DMS153 (cell line): ENCODE measurements at places on chromosomes 3 and 15.

DNA sequence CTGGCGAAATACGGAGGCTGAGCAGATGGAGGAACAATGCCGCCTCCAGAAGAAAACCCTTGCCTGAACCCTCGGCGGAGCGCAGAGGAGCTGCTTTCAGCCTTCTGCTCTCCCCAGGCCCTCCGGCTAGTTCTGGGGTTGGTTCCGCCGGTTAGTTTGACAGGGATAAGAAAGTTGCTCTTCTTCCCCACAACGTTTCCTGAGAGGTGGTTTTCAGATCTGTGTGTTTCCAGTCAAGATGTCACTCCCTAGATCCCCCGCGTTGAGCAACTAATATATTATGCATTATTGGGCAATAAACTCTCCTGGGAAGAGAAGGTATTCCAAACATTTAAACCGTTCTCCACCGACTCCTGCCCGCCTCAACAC is 551 bp downstream of the NLGN1 start:
- DNase-seq, result no peak

DNA sequence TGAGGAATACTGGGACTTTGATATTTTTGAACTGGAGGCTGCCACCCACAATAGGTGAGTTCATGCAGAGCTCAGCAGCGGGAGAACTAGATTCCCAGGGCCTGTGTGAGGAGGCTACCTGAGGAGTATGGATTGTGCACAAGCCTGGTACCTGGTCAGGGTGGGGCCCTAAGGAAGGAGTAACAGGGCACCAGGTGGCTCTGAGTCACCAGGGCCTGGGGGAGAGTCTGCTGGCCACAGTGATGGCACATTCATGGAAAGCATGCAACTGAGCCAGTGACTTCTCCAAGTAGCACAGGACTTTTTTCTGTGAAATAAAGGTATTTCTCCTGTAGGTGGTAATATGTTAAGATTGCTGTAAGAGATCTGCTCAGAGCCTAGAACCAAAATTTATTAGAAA is 134.4 kb downstream of the PDE8A start:
- DNase-seq, result no peak

- no peak for DNase-seq
Measured at GRCh38 chr15:87569581-87569980, 687.0 kb downstream of the NTRK3 start.

GRCh38 chr15:83112233-83112955 is 4.9 kb downstream of the TM6SF1 start:
- no peak for DNase-seq

- no peak for DNase-seq
Measured at GRCh38 chr3:114887806-114888205, 259.3 kb downstream of the ZBTB20 start.

DNA sequence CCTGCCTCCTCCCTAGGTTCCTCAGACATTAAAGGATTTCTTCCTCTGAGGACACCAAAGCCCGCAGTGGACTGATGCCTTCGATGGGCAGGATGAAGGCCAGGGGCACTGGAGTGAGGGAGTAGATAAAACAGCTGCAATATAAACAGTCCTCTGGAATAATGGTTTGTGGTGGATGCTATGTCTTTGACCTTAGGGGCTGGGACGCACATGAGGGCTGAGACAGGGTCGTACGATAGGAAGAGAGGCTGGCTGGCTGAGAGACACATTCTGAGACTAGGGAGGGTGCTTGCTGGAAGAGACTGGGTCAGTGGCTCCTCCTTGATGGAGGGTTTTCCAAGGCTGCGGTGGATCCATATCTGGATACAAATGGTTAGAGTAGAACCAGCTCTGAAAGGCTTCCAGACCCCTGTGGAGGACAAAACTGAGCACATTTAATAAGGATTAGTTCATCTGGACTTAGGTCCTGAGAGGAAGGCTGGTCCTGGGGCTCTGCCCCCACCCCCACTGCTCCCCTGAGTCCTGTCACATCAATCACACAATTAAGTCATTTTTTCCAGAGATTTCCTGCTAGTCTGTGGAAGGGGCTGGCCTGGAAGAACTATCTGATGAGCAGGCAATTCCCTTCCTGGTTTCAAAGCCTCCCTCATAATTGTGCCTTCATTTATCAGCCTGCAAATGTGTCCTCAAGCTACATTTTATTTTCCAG is 15.8 kb downstream of the TBC1D21 start:
- DNase-seq, result no peak

- no peak for DNase-seq
Measured at GRCh38 chr15:60788692-60789103, 309.8 kb upstream of the ICE2 start.

- no peak for DNase-seq
Measured at GRCh38 chr3:9077029-9077428, 113.8 kb upstream of the RAD18 start.

- no peak for DNase-seq
Measured at GRCh38 chr3:51675201-51675611, 4.2 kb downstream of the TEX264 start.

GRCh38 chr3:127363891-127364290 is 76.0 kb upstream of the PRR20G start:
- no peak for DNase-seq

- no peak for DNase-seq
Measured at GRCh38 chr3:39378088-39378487, 5.1 kb upstream of the SLC25A38 start.

- DNase-seq, result no peak
Measured at GRCh38 chr3:8348076-8348475, 153.5 kb upstream of the LMCD1 start.

- DNase-seq, result peak; percentile 32
Measured at GRCh38 chr3:34229876-34230275, 431.4 kb downstream of the PDCD6IP start.

DNA sequence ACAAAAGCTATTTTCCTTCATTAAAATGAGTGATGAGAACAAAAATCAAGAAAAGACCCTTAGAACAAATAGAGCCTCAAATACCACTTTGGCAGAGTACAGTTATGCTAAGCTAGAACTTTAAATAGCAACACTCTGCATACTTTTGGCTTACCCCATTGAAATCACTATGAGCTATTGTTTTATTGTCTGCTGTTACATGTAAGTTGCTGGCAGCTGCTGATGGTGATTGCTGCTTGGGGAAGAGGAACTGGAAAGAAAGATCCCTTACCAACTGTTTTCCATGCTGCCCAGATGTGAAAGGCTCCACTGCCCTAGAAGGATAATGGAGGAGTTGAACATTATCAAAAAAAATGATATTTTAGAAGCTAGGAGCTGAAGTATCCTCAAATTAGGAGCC is 135.4 kb downstream of the SYNPR start:
- DNase-seq, result no peak

DNA sequence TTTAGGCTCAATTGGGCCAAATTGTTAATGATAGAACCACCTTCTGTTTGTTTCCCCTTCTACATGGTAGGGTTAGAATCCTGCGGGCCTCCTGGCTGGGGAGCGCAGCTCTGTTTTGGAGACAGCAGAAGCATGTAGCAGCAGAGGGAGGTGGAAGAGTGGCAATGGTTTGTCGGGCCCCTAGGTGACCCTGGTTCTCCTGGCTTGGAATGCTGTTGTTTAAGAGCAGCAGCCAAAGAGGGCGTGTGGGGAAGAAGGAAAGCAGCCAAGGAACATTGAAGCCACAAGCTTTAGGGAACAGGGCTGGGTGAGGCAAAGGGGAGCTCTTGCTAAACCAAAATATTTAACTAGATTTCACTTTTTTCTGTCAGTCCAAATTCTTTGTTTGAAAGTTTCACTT is 213.7 kb upstream of the NR2E3 start:
- DNase-seq, result no peak

DNA sequence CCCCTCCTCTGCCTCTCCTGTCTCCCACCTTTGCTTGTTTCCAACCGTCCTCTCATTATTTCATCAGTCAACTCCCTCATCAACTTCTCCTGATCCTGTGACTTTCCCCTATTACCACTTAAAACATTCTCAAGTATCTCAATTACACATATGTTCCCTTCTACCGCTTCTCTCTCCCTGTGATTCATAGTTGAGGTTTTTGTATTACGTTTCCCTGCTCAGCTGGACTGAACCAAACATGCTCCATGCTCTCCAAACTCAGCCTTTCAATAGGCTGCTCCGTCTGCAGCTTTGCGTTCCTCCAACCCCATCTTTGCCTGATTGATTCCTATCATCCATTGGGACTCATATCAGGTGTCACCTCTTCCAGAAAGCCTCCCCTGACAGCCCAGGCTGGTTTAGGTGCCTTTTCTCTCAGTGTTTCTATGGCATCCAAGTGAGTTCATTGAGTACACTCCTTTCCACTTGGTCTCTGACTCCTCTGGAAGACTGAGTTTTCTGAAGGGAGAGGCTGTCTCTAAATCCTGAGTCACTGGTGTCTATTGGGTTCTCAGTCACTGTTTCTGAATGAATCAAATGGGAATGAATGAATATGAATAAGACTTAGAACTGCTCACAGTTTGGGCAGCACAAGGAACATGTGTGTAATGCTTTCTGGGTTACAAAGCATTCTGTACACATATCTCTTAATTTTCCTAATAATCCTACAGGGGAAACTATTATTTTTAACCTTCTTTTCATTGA is 56.4 kb downstream of the PLD1 start:
- DNase-seq, result no peak
